ENCODE measurements at places on chromosomes 6 and 20.

- DNase-seq, result no peak
Measured at GRCh38 chr20:63858393-63859165, 2.7 kb upstream of the ABHD16B start.

DNA sequence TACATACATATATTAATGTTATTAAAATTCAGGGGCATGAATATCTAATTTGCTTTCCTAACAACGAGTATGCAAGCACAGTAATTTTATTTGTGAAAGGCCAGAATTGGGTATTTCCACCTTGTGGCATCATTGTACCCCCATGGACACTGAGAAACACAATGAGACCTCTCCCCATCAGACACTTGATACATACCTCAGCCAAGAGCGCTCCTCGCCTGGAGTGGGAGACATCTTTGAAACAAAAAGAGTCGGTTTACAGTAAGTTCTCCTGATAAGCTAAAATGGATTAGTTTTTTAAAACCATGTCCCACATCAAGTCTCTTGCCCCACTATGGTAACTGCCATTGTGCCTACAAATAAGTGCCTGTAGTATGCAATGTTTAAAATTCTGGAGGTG, 2.1 kb downstream of the CNR1 start:
- no peak for DNase-seq

GRCh38 chr6:30821862-30822784, 62.2 kb upstream of the DDR1 start:
- no peak for DNase-seq

GRCh38 chr20:35311409-35311808, 19.2 kb upstream of the FAM83C start:
- DNase-seq, result no peak

GRCh38 chr20:17449031-17449430, 82.1 kb downstream of the BFSP1 start:
- no peak for DNase-seq

DNA sequence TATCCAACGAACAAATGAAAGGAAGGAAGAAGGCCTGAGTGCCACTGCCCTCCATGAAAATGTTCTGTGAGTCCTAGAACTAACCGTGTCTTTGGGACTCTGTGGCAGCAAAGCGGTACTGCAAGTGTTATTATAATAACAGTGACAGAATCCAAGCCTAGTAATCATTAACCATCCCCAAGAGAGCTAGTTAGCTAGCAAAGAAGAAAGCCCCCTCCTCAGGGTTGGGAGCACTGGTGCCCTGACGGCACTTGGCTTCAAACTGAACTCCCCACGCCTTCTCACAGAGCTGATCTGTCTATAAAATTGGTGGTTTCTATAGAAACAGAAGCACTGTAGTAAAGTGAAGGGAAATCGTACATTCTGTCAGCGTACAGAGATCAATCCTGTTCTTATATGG, 239.8 kb downstream of the PTPRT start:
- no peak for DNase-seq

DNA sequence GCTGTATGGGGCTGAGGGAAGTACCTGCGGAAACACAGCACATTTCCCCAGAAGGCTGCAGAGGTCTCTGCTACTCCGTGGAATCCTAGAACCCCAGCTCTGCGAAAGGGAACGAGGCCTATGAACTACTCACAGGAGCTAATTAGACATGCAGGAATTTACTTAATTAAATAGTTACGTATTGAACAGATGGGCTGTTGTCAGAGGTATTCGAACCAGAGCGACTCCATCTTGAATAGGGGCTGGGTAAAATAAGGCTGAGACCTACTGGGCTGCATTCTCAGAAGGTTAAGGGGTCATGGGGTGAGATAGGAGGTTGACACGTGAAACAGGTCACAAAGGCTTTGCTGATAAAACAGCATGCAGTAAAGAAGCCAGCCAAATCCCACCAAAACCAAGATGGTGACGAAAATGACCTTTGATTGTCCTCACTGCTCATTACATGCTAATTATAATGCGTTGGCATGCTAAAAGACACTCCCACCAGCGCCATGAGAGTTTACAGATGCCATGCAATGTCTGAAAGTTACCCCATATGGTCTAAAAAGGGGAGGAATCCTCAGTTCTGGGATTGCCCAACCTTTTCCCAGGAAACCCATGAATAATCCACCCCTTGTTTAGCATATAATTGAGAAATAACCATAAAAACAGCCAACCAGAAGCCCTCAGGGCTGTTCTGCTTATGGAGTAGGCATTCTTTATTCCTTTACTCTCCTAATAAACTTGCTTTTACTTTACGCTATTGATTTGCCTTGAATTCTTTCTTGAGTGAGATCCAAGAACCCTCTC, 14.7 kb upstream of the SSTR4 start:
- no peak for DNase-seq

DNA sequence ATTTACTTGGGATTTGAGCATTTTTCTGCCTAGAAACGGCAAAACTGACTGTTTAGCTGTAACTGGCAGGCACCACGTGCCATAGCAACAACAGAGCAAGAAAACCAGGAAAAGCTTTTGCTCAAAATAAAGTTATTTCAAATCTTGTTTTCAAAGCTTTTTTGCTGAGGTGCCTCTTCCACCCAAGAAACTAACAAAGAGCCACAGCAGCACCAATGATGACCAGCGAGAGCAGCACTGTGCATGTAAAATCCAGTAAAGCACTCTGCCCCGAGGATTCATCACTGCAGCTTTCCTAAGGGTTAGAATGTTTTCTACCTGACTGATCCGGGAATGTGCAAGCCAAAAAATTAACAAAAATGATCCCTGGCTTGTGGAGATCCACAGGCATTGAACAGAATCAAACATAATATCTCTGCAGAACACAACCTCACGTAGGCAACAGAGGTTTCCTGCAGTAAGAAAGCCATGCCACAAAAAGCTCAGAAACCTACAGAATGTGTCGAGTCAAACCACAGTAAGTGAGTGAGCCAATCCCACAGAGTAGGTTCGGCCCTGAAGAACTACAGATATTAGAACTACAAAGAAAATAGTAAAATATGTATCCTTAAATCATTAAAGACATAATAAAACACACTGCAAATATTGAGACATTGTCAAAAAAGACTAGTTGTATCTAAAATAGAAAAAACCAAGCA, 7.4 kb upstream of the ULBP3 start:
- DNase-seq, result no peak

- peak; percentile 24 for DNase-seq
Measured at GRCh38 chr20:51687108-51687507, 81.1 kb downstream of the ATP9A start.

- DNase-seq, result no peak
Measured at GRCh38 chr20:23116311-23117089, 30.4 kb upstream of the CD93 start.

GRCh38 chr6:155223646-155224451, 40.0 kb upstream of the CLDN20 start:
- DNase-seq, result peak; percentile 49

DNA sequence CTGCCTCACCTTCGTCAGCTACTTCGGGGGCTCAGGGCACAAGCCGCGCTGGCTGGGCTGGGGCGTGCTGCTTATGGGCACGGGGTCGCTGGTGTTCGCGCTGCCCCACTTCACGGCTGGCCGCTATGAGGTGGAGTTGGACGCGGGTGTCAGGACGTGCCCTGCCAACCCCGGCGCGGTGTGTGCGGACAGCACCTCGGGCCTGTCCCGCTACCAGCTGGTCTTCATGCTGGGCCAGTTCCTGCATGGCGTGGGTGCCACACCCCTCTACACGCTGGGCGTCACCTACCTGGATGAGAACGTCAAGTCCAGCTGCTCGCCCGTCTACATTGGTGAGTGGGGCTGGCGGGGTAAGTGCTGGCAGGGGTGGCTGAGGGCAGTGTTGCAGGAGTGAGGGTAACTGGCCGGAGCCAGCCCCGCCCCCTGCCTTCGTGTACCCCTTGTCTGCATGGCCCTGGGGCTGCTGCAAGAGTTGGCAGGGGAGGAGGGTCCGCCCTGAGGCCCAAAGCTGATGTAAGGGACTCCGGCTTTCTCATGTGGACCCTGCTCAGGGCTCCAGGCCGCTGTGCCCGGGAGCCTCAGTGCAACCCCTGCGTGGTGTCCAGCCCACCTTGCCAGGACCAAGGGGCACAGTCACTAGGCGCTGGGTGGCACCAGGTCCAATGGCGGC, 14.8 kb downstream of the SLCO4A1 start:
- no peak for DNase-seq

- DNase-seq, result no peak
Measured at GRCh38 chr6:166752097-166752496, 125.0 kb upstream of the RPS6KA2 start.

DNA sequence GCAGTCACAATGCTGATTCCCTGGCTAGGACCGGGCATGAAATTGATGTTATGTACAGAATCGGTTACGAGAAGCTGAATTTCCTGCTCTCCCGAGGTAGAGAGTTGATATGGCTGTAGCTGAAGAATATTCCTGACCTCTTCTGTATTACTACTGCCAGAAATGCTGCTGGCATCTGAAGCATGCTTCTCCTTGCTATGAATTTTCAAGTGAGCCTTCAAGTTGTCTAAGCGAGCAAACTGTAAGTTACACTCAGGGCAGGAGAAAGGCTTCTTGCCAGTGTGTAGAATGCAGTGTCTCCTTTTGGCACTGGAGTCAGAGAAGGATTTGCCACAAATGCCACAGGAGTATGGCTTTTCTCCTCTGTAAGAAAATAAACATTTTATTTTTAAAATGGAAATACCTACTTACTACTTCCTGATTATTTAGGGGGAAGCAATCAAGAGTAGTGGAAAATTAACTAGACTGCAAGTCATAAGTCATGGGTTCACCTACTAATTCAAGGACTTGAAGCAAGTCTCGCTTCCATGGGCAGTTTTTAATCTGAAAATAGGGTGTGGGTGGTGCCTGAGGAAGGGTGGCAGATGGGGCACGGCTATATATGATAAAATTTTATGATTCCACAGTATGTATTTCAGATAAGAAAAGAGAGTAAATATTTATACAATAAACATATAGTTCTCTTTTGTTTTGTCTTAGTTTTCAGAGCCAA, 10.8 kb upstream of the MICAL1 start:
- no peak for DNase-seq

DNA sequence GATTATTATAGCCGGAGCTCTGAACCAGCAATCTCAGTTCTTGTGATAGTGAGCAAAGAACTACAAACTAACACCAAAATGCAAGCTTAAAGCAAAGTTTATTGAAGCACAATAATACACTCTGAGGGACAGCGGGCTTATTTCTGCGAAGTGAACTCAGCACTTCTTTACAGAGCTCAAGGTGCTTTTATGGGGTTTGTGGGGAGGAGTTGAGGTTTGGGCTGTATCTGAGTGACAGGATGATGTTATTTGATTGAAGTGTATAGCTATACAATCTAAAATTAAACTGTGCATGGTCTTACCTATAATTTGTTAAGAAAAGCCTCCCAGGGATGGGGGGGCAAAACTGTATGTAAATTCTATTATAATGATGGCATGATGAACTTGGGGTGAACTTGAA, 1.0 kb upstream of the HFE start:
- DNase-seq, result no peak

GRCh38 chr20:60224914-60225313, 266.7 kb downstream of the CDH26 start:
- DNase-seq, result no peak

DNA sequence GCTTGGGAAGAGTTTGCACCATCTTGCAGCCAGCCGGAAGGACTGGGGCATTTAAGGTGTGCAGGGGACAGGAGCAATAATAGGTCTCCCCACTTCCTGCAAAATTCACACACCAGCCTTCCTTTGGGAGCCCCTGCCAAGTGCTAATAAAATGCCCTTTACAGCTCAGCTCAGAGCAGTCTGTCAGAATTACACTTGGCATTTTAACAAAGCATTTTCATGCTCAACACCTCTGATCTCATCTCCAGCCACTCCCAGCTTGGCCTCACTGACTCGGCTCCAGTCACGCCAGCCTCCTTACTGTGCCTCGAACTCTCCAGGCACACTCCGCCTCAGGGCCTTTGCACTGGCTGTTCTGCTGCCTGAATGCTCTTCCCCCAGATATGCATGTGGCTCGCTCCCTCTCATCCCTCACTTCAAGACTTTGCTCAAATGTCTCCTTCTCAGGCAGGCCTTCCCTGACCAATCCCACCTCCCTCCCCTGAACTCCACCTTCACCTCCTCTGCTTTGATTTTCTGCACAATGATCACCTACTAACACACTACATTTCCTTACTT, 43.7 kb downstream of the GRM4 start:
- no peak for DNase-seq

DNA sequence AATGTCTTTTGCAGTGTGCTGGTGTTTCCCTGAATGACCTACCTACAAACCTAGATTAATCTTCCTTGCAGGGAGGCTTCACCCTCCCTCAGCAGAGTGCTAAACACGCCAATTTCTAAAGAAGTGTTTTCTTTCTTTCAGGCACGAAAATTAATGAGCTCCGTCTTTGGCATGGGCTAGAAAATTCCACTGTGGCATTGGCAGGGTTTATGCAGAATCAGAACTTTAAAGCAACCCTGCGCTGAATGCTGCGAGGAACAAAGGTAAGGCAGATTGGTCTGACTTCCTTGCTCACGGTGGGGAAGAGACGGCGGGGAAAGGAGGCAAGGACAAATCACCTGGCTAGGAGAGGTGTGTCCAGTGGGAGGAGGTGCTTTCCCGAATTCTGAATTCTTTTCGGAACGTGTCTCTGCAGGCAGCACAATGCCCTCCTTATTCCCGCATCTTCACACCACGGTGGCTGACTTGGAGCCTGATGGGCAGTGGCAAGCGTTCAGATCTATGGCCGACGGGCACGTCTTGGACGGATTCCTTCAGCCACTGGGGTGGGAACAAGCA, 6.2 kb upstream of the BANF2 start:
- DNase-seq, result no peak

DNA sequence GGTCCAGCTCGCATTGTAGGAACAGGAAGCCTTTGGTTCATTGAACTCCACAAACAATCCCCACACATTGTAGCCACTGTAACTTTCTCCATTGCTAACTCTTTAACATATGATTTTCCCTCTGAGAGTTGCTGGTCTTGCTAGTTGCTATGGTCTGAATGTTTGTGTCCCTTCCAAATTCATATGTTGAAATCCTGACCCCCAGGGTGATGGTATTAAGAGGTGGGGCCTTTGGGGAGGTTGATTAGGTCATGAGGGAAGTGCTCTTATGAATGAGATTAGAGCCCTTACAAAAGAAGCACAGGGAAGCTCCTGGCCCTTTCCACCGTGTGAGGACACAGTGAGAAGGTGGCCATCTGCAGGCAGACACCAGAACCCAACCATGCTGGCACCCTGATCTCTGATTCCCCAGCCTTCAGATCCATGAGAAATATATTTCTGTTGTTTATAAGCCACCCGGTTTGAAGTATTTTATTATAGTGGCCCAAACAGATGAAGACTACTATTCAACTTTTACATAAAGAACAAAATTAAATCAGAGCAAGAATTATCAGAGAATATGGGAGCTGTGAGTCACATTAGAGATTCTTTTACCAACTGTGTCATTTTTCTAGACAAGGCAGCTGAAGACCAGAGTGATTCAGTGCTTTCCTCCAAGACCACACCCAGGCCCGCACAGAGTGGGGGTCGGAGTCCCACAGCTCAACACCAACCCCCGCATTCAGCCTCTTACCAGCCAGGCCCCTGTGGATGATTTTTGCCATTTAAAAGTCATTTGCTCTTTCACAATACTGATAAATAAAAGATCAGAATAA, 143.0 kb downstream of the SAMD5 start:
- DNase-seq, result no peak

Data from fibroblast of skin of left biceps (primary cell).